DND-41 (cell line): ENCODE measurements at places on chromosomes 2 and 18.

- H3K27me3 ChIP-seq, result no peaks in the 10 kb centered on the region
- H3K4me1 ChIP-seq, result no peaks in the 10 kb centered on the region
- no peak overlapping the region for H3K4me3 ChIP-seq
- no peaks in the 10 kb centered on the region for H3K36me3 ChIP-seq
- no peak overlapping the region for H3K27ac ChIP-seq
- DNase-seq, result no peak
Observed at GRCh38 chr2:2484301-2484700, 153.2 kb upstream of the MYT1L start.

GRCh38 chr2:166138667-166139066 is 10.8 kb upstream of the SCN1A start:
- no peaks in the 10 kb centered on the region for H3K27me3 ChIP-seq
- H3K4me3 ChIP-seq, result no peak overlapping the region
- no peaks in the 10 kb centered on the region for H3K4me1 ChIP-seq
- no peaks in the 10 kb centered on the region for H3K36me3 ChIP-seq
- no peak overlapping the region for H3K27ac ChIP-seq

GRCh38 chr2:157751462-157752058 is 122.9 kb upstream of the ACVR1C start:
- no peaks in the 10 kb centered on the region for H3K27me3 ChIP-seq
- no peak overlapping the region for H3K27ac ChIP-seq
- H3K4me3 ChIP-seq, result no peak overlapping the region

- H3K27me3 ChIP-seq, result no peaks in the 10 kb centered on the region
- H3K4me1 ChIP-seq, result peaks cover 50% of the 10 kb centered on the region
- peak overlapping the region; percentile 93 for H3K4me3 ChIP-seq
- peak overlapping the region; percentile 97 for H3K27ac ChIP-seq
Observed at GRCh38 chr2:47903781-47904490, 2.4 kb downstream of the FBXO11 start.

- peaks cover 45% of the 10 kb centered on the region for H3K36me3 ChIP-seq
- DNase-seq, result no peak
- H3K27ac ChIP-seq, result no peak overlapping the region
Observed at GRCh38 chr2:171794918-171795317, 99.1 kb downstream of the SLC25A12 start.

- no peaks in the 10 kb centered on the region for H3K36me3 ChIP-seq
- no peak for DNase-seq
- H3K4me3 ChIP-seq, result no peak overlapping the region
- no peaks in the 10 kb centered on the region for H3K4me1 ChIP-seq
- H3K27me3 ChIP-seq, result no peaks in the 10 kb centered on the region
- H3K27ac ChIP-seq, result no peak overlapping the region
Observed at GRCh38 chr2:199018826-199019225, 438.9 kb downstream of the SATB2 start.

- no peak for DNase-seq
- peaks cover 19% of the 10 kb centered on the region for H3K4me1 ChIP-seq
- peaks cover 25% of the 10 kb centered on the region for H3K36me3 ChIP-seq
- H3K4me3 ChIP-seq, result no peak overlapping the region
- no peaks in the 10 kb centered on the region for H3K27me3 ChIP-seq
- H3K27ac ChIP-seq, result no peak overlapping the region
Observed at GRCh38 chr2:196702641-196703040, 63.1 kb downstream of the CCDC150 start.
